NCI-H1417 treated with DMSO at 0.1 percent for 48 hours (cell line): ENCODE measurements at places on chromosomes 4 and X.

GRCh38 chrX:39766085-39766726 lies 331.6 kb downstream of the BCOR start:
- no peak for DNase-seq

DNA sequence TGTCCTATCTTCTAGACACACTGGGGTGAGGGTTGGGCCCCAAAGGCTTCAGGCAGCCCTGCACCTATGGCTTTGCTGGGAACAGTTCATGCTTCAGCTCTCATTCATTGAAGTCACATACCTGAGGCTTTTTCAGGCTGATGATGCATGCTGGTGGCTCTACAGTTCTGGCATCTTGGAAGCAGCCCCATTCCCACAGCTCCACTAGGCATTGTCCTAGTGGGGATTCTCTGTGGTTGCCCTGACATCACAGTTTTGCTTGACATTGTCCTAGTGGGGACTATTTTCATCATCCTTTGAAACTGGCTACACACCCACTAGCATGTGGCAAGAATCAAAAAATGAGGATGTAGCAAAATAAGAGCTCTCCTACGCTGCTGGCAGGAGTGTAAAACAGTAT lies 37.7 kb upstream of the C4orf17 start:
- no peak for DNase-seq

DNA sequence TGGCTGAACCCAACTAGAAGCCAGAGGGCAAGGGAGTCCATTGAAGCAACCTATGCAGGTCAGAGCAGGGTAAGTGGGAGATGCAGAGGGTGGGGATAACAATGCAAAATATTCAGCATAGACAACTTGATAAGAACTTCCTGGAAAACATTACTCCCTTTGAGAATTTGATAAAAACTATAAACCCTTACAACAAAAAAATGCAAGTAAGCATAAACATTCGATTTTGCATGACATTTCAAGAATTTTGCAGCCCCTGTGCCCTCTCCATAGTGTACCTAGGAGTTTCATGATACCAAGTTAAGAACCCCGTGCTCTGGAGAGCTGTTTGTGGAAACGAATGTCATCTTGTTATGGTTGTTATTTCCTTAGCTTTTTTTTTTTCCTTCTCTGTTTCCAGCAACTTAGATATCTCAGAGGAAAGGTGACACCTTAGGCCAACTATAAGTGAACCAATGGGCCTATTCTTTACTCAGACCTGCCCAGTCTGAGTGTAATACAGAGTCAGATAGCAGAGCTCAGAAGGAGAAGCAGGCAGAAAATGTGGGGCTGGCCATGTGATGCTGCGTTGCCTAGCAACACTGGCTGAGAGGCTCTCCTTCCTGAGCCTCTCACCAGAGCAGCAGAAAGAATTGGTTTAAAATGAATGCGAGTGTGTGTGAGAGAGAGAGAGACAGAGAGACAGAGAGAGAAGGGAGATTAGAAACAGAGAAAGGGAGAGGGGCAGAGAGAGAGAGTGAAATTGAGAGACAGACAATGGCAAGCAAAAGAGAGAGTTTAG lies 36.7 kb upstream of the GABRQ start:
- peak; percentile 5 for DNase-seq

- DNase-seq, result no peak
Observed at GRCh38 chr4:152579107-152579764, 43.3 kb upstream of the FBXW7 start.

DNA sequence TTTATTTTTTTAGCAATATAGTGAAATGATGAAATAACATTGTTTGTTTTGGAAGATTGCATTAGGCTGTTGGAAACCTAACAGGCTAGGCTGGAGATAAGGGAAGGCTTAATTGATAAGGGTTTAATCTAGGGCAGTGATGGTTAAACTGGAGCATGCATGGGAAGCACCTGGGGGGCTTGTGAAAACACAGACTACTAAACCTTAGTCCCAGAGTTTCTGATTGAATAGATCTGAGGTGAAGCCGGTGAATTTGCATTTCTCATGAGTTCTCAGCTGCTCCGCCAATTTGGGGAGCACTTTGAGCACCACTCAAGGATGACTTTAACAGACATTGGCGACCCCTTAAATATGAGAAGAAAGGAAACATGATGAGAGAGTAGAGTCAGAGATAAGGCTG lies 11.5 kb downstream of the STK26 start:
- DNase-seq, result no peak
